Erythroblast (primary cell): ENCODE measurements at places on chromosomes 12 and 14.
A peak's percentile ranks its signal among the peaks of the same experiment; 100 is the strongest.

DNA sequence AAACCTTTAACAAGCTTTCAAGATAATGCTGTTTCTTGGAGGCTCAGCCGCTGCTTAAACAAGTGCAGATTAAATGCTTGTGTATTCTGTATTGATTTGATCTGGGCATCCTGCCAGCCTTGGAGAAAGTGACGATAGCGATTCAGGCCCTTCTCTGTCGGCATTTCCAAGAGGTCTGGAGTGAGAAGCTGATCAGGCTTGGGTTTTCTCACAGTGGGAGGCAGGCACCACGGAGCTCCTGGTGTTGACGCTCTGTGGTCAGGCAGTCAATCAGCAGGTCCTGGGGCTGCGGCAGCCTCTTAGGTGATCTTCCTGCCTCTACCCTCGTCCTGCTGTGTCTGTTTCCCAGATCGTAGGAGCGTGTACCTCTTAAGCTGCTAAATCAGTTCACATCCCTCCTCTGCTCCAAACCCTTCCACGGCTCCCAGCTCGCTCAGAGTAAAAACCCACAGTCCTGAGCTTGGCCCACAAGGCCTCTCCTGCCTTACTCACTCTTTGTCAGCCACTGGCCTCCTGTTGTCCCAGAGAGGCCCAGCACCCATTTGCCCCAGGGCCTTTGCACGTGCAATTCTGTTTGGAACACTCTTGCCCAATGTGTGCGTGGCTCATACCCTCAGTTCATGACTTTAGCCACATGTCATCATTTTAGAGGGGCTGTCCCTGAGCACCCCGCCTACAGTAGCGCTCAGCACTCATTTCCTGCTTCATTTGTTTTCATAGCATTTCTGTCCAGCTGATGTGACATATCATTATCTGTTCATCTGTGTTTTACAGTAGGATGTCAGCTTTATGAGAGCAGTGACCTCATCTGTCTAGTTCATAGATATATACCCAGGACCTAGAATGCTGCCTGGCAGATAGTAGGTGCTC, 155.4 kb downstream of the AACS start:
- no peak for DNase-seq

DNA sequence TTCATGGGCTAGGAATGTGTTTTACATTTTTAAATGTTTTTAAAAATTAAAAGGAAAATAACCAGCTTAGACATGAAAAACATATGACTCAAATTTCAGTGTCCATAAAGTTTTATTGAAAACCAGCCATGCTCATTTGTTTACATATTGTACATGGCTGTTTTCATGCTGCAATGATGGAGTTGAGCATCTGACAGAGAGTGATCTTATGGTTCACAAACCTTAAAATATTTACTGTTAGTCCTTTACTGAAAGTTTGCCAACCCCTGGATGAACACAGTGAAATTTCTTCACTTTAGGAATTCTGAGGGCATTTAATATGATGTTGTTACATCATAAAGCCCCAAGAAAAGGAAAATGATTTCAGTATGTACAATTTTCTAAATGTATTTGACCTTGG, 16.1 kb downstream of the RASSF9 start:
- DNase-seq: no peak

GRCh38 chr14:73887694-73888459, 1.2 kb downstream of the ZNF410 start:
- peak; percentile 59 for DNase-seq

GRCh38 chr12:124994437-124994975, 1.1 kb downstream of the BRI3BP start:
- peak; percentile 46 for DNase-seq

DNA sequence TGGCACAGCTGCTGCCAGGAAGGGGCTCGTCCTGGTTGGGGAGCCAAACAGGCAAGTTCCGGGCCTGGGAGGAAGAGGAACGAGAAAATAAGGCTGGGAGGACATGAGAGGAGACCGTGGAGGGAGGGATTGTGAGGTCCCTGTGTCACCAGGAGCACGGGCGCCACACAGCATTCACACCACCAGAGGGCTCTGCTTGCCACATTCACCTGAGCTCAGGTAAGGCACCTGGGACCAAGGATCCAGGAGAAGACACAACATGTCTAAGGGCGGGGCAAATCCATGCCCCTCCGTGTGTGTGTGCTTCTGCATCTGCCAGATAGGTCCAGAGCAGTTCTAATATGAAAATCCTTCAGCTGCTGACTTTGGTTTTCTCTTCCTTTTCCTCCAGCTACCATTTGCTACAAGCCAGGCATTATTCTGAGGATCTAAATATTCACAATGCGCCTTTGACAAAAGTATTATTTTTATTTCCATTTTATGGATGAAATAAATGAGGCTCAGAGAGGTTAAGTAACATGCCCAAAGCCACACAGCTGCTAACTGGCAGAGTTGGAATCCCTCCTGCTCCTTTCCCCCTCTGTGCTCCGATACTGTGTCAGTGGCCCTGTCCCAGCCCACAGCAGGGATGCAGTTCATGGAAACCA, 14.6 kb downstream of the RAPGEF3 start:
- peak; percentile 59 for DNase-seq

DNA sequence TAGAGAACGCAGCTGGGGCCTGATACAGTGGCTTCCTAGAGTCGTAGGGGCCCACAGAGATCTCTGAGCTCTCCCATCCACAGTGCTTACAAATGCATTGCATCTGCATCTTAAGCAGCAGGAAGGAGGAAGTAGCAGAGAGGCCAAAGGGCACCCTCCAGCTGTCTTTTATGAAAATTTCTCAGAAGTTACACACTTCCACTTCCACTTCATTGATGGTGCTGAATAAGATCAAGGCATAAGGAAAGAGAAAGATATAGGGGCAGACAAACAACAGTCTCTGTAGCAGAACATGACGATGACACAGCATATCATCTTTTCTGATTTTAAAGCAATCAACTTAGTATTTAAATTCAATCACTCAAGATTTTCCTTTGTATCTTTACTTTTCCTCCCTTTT, 51.6 kb upstream of the ABCC9 start:
- DNase-seq: no peak

GRCh38 chr12:120230974-120231315, 30.0 kb upstream of the RPLP0 start:
- no peak for DNase-seq

DNA sequence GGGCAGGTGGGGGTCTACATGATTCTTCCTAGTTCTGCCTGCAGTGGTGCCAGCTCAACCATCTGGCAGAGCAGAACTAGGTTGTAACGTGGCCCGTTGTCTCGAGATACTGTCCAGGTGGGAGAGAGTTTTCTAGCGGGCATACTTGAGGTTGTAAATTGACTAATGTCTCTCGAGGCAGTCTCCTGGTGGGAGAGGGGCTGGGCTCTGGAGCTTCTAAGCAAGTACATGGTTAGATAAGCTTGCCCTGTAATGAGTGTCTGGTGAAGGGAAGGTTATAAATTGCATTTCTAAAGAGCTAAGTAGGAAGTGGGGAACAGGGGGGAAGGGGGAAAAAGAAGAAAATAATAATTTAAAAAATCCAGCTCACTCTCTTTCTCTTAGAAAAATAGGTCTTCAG, 18.1 kb downstream of the BDKRB1 start:
- no peak for DNase-seq

- DNase-seq: no peak
Observed at GRCh38 chr12:104631867-104632266, 175.1 kb downstream of the CHST11 start.

DNA sequence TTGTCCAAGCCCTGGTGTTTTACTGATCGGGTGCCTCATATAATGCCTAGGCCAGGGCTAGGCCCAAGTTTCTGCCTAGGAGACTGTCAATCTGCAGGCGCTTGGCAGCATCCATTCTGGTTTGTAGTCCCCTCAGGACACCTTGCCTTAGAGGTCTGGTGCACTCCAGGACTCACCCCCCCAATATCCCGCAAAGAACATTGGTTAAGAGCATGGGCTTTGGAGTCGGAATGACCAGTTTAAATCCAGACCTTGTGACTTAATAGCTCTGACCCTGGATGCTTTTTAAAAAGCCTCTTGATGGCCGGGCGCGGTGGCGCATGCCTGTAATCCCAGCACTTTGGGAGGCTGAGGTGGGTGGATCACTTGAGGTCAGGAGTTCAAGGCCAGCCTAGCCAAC, 60.0 kb downstream of the GALNT16 start:
- DNase-seq: no peak

GRCh38 chr14:89186856-89187376, 230.1 kb downstream of the FOXN3 start:
- no peak for DNase-seq

DNA sequence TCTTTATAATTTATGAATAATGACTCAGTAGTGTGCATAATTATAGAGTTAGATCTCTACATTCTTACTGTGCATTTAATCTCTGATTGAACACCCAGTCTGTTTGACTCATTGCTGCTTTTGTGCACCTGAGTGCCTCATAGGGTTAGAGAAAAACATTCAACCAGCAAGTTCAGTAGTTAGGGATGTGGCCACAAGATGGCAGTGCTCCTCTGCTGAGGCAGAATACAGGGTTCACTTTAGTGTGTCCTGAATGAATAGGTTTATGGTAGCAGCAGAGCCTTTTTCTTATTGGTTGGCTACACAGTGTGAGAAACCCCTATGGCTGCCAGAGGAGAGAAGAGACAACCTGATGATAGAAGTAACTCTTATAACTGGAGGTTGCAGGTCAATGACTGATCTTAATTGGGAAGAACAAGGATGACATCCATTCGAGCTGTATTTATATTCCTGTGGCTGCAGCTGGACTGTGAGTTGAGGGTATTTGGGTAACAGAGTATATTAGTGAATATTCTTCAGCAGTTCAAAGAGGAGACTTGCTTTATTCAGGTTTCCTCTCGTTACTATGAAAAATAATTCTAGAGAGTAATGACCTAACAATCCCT, 194.9 kb upstream of the OR4E1 start:
- peak; percentile 68 for DNase-seq

GRCh38 chr12:86950043-86950442, 693.9 kb upstream of the MGAT4C start:
- no peak for DNase-seq

DNA sequence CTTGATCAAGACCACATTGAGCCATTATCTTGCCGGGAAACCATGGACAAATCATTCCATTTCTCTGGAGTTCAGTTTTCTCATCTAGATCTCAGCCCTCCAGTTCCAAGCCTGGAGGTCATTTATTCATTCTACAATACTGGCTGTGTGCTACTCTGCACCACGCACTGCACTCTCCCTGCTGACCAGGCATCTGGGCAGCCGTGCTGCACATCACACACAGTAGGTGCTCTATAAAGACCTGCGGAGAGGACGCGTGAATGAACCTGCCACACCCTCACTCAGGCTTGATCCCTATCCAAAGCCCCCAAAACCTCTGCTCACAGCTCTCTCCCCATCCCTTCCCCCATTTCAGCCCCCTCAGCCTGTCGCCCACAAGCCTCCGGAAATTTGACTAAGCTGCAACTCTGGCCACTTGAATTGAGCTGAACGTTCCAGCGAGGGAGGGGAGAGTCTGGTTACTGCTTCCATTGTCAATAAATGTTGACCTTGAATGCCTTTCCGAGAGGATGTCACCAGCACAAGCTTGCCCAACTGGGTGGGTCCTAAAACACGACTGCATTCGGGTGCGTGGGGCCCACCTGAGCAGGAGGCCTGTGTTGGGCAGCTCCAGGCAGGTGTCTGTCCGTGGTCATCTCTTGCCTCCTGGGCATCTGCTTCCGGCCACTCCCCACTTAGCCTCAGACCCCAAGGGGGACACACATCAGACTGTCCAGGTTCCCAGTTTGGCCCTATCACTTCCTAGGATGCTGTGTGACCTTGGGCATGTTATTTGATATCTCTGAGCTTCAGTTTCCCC, 17.8 kb downstream of the FAIM2 start:
- DNase-seq: no peak

- DNase-seq: peak; percentile 67
Observed at GRCh38 chr14:69682621-69683263, 71.3 kb downstream of the SUSD6 start.

GRCh38 chr14:48023881-48024280, 348.5 kb upstream of the MDGA2 start:
- no peak for DNase-seq

- DNase-seq: peak; percentile 68
Observed at GRCh38 chr12:21413369-21414277, 23.8 kb upstream of the PYROXD1 start.

DNA sequence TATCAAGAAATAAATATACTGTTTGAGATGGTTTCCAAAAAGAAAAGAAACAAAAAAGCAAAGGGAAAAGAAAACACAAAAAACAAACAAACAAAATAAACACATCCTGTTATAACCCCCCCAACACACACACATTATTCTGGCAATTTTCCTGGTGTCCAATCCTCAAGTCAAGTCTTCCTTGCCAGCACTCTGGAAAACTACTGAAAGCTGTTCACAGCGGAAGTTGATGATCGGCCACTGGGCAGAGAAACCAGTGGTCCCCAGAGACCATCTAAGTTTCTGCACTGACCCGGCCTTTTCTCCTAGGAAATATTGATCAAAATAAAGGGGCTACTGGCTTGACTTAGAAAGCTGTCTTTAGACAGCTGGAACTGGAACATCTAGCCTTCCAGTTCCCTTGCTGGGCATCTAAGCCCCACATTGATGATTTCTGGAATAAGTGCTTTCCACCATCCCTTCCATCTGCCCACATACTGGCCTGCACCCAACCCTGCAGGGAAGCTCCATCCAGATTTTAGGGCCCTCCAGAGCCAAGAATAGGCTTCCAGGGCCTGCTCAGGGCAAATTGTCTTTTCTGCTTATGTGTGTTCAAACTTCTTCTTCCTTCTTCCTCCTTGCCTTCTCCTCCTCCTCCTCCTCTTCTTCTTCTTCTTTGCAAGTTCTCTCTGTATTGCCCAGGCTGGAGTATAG, 11.6 kb upstream of the PPP1CC start:
- DNase-seq: no peak

GRCh38 chr12:46149079-46149464, 119.8 kb downstream of the SLC38A1 start:
- DNase-seq: no peak

DNA sequence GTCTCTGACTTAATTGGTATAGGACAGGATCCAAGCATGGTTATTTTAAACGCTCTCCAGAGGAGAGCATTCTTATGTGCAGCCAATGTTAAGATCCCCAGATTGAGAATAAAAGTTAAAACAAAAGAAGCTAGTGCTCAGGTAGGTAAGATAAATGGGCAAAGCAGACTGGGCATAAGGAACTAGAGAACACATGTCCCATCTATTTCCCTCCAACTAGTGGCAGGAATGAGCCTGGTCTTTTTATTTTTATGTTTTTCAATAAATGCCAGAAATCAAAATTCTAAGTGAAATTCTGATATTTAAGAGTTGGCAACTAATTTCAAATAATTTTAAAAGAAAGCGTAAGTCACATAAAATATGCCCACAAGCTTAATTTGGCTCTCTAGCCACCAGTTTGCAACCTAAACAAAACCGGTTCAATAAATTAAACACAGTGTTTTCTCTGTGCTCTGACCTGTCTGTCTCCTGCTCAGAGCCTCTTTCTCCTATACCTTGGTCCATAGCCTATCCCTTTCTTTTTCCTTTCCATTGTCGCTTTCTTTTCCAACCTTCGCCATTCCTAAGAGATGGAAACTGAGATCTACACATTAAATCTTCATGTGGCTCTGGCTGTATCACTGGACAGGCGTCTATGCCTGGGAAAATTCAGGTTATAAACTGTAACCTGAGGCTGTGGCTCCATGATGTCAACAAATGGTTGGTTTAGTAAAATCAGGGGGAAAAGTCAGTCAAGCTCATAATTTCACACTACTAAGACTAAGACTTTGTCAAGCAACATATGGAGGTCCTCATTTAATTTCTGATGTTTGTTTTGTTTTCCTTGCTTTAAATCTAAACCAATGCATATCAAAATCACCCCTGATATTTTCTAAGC, 5.5 kb downstream of the SLC38A1 start:
- no peak for DNase-seq
